ENCODE measurements at places on chromosomes 3 and 15. TPM values are rescaled to one million over a fixed set of nuclear protein-coding genes. Genes with fewer than 3 reads are reported as not detected.

RPP25 gene
- 12.6 TPM for total RNA-seq

SCAMP5 gene
- total RNA-seq, result 47.8 TPM

PYGO1 gene
- total RNA-seq, result 0.83 TPM

SSR3 gene
- 176 TPM for total RNA-seq

MUC13 gene
- total RNA-seq, result not detected

RLBP1 gene
- not detected for total RNA-seq

REC114 gene
- not detected for total RNA-seq

PBRM1 gene
- total RNA-seq, result 74.2 TPM

MLF1 gene
- total RNA-seq, result 20.4 TPM

LRRIQ4 gene
- total RNA-seq, result 0.26 TPM

POLR2H gene
- total RNA-seq, result 122 TPM

PLS1 gene
- 20.4 TPM for total RNA-seq

KIF15 gene
- 25.8 TPM for total RNA-seq

BMF gene
- total RNA-seq, result 13.2 TPM

TRH gene
- not detected for total RNA-seq

CHRFAM7A gene
- 4.3 TPM for total RNA-seq

TNFSF10 gene
- not detected for total RNA-seq

POLQ gene
- total RNA-seq, result 15.4 TPM

GOLGA8K gene
- total RNA-seq, result not detected

IMPG2 gene
- total RNA-seq, result 0.02 TPM

CATSPER2 gene
- 1.6 TPM for total RNA-seq

EPHA3 gene
- total RNA-seq, result 0.59 TPM

GATA2 gene
- 2.7 TPM for total RNA-seq

CHRNA7 gene
- total RNA-seq, result 4.4 TPM

SYNPR gene
- total RNA-seq, result 0.64 TPM

TTLL13 gene
- total RNA-seq, result not detected

TMEM202 gene
- total RNA-seq, result not detected

DZIP1L gene
- 10.4 TPM for total RNA-seq

CASR gene
- 0.02 TPM for total RNA-seq

PLSCR5 gene
- total RNA-seq, result not detected

HAPLN3 gene
- 42.4 TPM for total RNA-seq

GPR87 gene
- total RNA-seq, result 0.18 TPM

EFCC1 gene
- total RNA-seq, result 0.09 TPM

SPATA12 gene
- total RNA-seq, result 0.22 TPM

CIDEC gene
- not detected for total RNA-seq

NR1I2 gene
- not detected for total RNA-seq

GOLGA6D gene
- 0.37 TPM for total RNA-seq

LYZL4 gene
- not detected for total RNA-seq

CACNA2D3 gene
- total RNA-seq, result 3.2 TPM

Data from H9 (cell line).